ENCODE measurements at places on chromosomes 2 and 18.

DNA sequence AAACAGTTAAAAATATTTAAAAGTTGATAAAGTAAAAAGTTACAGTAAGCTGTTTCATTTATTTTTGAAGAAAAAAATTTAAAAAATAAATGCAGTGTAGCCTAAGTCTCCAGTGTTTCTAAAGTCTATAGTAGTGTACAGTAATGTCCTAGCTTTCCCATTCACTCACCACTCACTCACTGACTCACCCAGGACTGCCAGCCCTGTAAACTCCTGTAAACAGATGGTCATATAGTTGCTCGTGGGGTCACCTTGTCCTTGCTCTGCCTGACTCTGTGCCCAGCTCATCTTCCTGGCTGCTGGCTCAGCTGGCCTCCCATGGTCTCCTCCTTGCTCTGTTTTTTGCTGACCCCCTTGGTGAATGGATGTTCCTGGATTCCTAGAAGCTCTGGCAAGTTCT lies 180.3 kb downstream of the VAPA start:
- no peak for DNase-seq

DNA sequence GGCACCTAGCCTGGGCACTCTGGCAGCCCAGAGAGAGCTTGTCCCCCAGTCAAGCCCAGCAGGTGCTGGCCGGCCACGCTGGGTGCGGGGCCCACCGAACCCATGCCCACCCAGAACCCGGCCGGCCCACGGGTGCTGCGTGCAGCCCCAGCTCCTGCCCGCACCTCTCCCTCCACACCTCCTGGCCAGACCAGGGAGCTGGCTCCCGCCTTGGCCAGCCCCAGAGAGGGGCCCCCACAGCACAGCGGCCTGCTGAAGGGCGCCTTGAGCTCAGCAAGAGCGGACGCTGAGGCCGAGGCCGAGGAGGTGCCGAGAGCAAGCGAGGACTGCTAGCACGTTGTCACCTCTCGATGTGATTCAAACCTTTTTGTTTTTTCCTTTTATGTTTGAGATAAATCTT lies 407.0 kb upstream of the KCNJ3 start:
- DNase-seq = no peak

DNA sequence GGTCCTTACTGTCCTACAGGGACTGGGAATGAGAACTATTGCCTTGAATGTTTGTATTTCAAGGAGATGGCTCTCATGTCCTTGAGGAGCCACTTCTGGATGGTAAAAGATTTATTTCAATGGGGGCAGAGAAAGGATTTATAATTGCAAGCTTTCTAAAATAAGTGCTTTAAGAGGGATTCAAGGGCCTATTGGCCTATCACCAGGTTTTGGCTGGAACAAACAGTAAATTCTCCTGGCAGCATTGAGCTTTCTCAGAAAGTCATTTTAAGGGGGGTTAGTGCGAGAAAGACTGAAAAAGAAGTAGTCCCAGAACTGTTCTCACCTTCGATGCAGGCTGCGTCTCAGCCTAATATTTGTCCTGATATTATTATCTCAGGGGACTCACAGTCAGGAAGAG lies 29.8 kb downstream of the DPP10 start:
- no peak for DNase-seq

DNA sequence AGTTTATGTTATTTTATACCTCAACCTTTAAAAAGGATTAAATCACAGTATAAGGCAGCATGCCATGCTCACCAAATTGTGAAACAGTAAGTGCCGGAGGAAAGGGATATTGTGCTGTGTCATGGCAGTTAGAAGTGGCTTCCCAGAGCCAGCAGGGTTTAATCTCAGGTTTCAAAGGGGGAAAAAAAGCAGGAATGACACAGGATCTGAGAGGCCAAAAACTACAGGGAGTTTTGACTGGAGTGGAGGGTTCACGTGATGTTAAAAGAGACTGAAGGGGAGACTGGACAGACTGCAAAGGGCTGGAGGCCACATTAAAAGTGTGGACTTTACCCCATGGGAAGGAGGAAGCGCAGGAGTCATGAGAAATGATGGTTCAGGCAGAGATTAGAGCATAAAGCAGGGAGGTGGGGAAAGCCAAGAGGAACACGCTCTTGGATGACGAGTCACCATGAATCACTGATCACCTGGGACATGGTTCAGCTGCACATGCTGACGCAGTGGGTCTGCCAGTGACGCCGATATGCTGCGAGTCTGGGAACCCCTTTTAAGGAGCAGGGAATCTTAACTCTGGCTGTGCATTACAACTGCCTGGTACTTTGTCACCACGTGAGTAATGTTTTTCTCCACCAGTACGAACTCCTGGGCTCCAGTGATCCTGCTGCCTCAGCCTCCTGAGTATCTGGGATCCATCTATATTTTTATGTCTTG lies 6.1 kb downstream of the CHMP1B start:
- no peak for DNase-seq

DNA sequence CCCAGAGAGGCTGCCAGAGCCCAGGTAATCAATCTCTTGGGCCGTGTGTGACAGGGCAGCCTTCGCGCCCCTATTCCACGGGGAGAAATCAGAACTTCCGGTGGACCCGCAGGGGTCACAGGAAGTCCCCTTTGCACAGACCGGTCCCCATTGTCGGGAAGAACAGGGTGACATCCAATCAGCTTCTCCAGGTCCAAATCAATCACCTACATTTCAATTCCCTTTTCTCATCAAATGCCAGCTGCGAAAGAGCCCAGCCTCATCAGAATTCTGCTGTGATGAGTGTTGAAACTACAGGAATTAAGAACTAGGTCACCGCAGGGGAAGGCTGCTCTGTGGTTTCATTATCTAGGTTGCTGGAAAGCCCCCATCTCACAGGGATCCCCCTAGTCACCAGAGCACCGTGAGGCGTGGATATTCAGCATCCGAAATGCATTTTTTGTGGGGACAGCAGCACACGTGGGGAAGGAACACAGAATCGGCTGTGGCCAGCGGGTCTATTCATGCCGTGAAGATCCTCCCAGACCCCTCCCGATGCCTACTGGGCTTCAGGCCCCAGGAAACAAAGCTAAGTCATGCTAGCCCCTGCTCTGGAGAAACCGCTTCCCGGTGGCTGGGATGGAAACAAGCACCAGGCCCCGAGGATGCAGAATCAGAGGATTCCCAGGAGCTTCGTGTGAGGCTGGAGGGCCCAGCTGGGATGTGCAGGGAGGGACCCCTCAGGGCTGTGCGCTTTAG lies 193.7 kb upstream of the ID2 start:
- DNase-seq = no peak

GRCh38 chr18:34773961-34774766 lies 64.1 kb downstream of the DTNA start:
- DNase-seq = no peak

GRCh38 chr2:10917927-10918326 lies 6.2 kb downstream of the KCNF1 start:
- no peak for DNase-seq

DNA sequence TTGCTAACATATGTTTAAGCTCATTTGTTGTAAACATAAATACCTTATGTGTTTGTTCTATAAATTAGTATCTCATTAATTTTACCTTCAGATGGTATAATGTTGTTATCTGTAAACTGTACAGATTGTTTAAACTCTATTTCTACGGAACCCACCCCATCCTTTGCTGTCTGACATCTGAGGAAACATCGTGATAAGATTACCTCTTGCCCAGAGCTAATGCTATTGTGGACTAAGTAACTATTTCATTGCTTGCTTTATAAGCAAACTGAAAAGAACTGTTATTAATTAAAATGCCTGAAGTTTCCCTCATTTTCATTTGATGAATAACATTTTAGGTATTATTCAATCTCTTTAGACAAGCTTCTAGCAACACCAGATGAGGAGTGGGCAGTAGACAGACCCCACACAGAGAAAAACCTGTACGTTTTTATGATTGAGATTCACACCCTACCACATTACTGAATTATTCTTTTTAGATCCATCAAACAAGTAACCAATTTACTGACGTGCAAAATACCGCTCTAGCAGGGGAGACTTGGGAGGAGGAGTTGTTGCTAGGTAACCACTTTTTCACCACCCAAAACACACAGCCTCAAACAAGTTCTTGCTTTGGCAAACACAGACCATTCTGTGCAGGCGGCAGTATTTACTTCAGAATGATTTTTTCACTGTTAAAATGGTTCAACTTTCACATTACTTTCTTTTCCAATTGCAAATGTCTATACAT lies 1.9 kb upstream of the SYT4 start:
- DNase-seq = peak; percentile 1

DNA sequence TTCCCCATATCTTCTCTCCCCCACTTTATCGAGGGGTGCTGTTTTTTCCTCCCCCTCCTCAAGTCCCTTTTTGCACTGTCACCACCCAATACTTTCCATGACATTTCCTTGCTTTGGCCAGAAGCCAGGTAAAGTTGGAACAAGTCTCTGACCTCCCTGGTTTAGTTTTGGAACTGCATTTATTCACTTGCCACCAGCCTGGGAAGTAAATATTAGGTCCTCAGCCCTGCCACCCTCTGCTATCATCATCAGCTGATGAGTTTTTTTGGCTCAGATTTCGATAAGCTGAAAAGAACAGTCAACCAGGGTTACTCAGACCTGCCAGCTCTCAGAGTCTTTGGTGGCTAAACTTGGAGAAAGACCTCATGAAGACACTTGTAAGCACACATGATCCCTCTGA lies 47.0 kb downstream of the DHRS9 start:
- DNase-seq = no peak

- no peak for DNase-seq
Observed at GRCh38 chr2:101609433-101609832, 88.1 kb upstream of the MAP4K4 start.

- DNase-seq = no peak
Observed at GRCh38 chr2:34729845-34730244, 1130.7 kb upstream of the FAM98A start.

DNA sequence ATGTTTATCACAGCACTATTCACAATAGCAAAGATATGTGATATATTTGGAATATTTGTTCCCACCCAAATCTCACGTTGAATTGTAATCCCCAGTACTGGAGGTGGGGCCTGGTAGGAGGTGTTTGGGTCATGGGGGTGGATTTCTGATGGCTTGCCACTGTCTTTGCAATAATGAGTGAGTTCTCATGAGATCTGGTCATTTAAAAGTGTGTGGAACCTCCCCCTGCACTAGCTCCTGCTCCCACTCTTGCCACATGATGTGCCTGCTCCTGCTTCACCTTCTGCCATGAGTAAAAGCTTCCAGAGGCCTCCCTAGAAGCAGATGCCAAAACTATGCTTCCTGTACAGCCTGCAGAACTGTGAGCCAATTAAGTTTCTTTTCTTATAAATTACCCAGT lies 72.2 kb upstream of the DYNC1I2 start:
- DNase-seq = no peak

DNA sequence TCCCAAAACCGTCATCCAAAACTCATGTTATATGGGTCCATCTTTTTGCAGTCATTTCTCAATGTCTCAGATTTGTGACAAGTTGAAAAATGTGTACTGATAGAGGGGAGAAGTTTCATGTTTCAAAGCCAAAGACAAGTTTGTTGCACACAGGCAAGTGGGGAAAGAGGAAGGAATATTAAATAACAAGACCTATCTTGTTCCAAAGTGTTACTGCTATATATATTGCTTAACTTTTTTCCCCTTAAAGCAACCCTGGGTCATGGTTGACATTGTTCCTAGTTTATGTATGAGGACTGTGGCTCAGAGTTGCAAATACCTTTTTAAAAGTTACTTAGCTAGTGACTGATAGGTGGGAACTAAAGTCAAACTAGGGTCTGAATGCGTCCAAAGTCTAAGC lies 1.7 kb downstream of the ITGA4 start:
- DNase-seq = no peak

DNA sequence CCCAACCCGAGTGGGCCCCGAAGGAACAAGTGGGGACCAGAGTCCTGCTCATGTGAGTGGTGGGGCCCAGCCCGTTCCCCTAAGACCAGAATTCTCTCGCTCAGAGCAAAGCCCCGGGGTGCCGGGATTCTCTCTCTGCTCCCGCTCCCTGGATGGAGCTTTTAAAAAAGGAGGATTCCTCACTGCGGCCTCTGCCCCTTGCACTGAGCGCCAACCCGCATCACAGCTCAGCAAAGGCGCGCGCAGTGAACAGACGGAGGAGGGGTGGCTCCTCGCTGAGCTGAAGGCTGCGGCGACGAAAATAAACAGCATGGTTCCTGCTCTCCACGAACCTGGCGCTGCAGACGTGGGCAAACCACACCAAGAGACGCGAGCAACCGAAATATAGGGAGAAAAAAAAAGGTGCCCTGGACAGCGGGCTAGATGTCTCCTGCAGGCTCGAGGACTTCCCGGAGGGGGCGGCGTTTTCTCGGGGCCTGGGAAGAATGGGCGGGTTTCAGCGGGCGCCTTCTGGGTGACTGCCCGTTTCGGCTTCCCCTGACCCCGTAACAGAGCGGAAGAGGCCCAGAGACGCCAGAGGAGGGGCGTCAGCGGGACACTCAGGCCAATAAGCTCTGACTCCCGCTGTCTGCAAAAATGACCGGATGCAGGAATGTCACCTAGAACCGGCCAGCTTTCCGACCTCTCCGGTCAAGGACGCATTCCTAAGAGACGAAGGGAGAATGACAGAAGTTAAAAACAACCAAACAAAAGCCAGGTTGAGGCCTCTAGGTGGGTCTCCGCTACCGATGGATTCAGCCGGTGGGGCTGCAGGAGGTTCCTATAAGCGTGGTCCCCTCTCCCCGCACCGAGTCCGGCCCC lies 819 bp upstream of the KLF11 start:
- DNase-seq = peak; percentile 74

DNA sequence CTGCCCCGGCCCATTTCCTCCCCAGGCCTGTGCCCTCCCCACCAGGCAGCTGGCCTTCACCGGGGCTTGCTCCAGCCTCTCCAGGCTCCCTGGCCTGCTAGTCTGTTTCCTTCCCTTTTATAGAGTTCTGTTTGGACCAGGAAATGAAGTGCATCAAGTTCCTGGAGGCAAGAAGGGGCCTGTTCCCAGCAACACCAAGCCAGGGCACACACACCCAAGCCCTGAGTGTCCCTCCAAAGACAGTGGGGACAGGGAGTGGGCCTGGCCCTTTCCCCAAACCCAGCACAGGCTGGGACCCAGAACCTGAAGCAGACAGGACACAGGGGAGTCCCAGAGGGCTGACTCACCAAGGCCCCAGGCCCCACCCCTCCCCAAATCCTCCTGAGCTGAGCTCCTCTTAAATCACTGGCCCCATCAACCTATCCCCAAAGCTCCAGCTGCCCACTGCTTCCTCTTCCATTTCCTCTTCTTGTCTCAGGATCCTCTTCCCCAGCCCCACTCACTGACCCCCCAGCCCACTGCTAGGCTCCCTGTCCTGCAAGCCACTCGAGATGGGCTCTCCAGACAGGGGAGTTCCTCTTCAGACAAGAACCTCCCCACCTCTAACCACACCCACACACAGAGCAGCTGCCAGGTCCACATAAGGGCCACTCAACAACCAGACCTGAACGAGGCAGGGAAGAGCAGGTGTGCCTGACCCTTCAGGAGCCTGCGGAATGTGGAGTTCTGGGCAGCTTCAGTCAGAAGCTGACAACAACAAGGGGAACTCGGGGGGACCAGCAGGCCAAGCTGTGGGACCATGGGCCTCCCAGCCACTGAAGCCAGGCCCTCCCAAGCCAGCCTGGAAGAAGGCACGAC lies 74.2 kb downstream of the TNS1 start:
- no peak for DNase-seq

- DNase-seq = no peak
Observed at GRCh38 chr2:198639580-198639979, 818.2 kb downstream of the SATB2 start.

- no peak for DNase-seq
Observed at GRCh38 chr18:62963507-62963906, 248.2 kb downstream of the PHLPP1 start.

- no peak for DNase-seq
Observed at GRCh38 chr2:37829616-37830395, 95.3 kb upstream of the RMDN2 start.

- DNase-seq = no peak
Observed at GRCh38 chr18:12326711-12327460, 18.8 kb downstream of the TUBB6 start.

- DNase-seq = no peak
Observed at GRCh38 chr2:132965460-132965859, 295.5 kb upstream of the LYPD1 start.

Data from skin of body (tissue), 3 donors.